ENCODE measurements at places on chromosomes 5 and 9.

DNA sequence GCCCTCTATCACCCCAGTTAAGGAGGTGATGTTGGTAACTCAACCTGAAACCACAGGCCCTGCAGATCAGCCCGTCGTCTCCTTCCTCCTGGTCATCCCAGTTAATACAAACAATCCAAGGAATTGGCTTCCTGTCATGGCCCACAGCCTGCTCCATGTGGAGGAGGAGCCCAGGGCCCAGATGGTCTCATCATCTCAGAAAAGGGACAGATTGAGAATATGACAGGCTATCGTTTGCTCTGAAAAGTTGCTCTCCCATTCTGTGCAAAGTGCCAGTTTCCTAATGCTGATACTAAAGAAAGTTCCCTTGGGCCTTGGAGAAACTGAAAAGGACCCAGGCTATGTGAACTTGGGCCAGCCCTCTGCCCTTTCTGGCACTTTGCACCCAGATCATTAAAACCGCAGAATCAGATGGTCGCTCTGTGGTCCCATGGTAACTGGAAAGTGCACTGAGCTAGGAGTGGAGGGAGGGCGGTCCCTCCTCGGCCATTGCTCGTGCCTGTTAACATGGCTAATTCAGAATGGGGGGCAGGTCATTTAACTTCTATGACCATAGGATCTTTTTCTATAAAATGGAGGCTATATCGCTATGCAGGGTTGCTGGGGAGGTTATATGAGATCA is 675 bp upstream of the SPAAR start:
- DNase-seq = no peak

- no peak for DNase-seq
Measured at GRCh38 chr5:76485511-76485910, 82.4 kb downstream of the IQGAP2 start.

DNA sequence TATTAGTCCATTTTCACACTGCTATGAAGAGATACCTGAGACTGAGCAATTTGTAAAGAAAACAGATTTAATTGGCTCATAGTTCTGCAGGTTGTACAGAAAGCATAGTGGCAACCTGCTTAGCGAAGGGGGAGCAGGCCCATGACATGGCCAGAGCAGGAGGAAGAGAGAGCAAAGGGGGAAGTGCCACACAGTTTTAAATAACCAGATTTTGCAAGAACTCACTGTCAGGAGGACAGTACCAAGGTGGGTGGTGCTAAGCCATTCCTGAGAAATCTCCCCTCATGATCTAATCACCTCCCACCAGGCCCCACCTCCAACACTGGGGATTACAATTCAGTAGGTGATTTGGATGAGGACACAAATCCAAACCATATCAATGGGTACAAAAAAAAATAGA is 16.8 kb upstream of the PCSK5 start:
- peak; percentile 63 for DNase-seq

GRCh38 chr5:98401656-98402055 is 371.8 kb upstream of the RGMB start:
- no peak for DNase-seq

DNA sequence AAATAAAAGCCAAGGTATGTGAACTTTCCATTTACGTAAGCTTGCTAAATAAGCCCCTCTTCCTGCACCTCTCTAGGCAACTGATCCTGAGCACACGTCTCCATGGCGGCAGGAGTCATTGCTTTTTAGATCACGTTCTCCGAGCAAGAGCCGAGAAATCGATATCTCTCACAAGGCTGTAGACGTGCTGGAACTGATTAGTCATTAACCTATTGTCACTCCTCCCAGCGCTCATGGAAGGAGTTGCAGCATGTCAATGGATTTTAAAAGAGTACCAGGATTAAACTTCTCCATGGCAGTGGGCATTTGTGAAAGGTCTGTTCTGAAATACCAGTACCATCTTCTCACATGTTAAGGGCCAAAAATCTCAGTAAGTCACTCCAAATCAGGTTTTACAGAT is 4.7 kb upstream of the ADCY2 start:
- no peak for DNase-seq

DNA sequence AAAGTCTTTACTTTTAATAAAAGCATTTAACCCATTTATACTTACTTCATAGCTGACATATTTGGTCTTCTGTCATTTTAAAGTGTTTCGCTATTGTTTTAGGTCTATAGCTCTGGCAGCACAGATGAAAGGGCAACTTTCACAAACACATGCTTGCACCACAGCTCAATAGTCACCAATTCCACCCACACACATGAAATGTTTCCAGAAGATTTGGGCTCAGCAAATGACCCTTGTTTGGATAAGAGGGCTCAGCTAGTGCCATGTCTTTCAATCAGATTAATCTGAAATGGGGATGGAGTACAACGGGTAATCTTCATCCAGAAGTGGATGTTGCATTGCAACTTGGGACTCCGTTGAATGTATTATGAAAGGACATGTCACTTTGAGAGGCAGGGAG is 176.0 kb downstream of the FGF18 start:
- no peak for DNase-seq

All from MV-4-11 (cell line).